ENCODE measurements at places on chromosomes 3 and 15. TPM values are rescaled to one million over a fixed set of nuclear protein-coding genes. Genes with fewer than 3 reads are reported as not detected.
A peak's percentile ranks its signal among the peaks of the same experiment; 100 is the strongest.

DNA sequence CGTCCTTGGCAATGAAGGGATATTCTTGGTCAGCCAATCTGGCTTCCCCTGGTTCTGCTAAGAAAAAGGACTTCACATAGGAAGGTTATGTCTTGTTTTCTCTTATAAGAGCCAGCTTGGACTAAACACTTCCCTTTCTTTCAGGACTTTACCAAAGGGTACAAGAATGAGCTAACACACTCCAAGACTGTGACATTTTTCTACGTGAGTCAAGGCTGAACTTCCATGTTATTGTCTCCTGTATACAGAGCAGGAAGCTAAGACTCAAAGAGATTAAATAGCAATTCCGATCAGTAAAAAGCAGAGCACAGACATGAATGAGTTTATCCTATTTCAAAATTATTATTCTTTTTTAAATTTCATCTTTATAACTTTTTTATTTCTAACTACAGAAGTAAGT, 63.3 kb upstream of the STT3B start:
- peak; percentile 57 for ATAC-seq

GRCh38 chr3:58609990-58610389, 32.8 kb upstream of the FAM107A start:
- ATAC-seq = no peak

- no peak for ATAC-seq
Measured at GRCh38 chr3:52122491-52122890, 31.7 kb downstream of the POC1A start.

- ATAC-seq = no peak
Measured at GRCh38 chr3:95351158-95351557, 1288.3 kb downstream of the NSUN3 start.

GRCh38 chr3:179451265-179452175, at the start of gene GNB4:
Gene GNB4, minus strand, starts transcription at chr3:179451470. Its CDS starts 25,270 bp downstream, at chr3:179426200.
- peak; percentile 96 for ATAC-seq

DNA sequence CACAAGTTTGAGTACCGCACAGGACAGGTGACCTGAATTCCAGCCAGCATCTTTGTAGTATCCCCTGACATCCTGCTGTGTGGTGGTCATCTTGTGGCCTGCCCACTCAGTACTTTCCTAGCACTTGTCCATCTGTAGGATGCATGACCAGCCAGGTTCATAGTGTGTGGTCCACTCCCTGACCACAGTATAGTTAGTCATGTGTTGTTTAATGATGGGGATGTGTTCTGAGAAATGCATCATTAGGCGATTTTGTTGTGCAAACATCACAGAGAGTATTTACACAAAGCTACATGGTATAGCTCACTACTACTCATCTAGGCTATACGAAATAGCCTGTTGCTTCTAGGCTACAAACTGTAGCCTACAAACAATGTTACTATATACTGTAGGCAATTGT, 16.9 kb upstream of the RBPMS2 start:
- ATAC-seq = no peak

- no peak for ATAC-seq
Measured at GRCh38 chr3:9180764-9181117, 68.7 kb downstream of the SRGAP3 start.

- no peak for ATAC-seq
Measured at GRCh38 chr3:49110780-49111179, 6.2 kb upstream of the QARS1 start.

GRCh38 chr3:18657858-18658820, 233.0 kb upstream of the SATB1 start:
- ATAC-seq = peak; percentile 92

- no peak for ATAC-seq
Measured at GRCh38 chr3:151775314-151776258, 38.3 kb upstream of the AADAC start.

DNA sequence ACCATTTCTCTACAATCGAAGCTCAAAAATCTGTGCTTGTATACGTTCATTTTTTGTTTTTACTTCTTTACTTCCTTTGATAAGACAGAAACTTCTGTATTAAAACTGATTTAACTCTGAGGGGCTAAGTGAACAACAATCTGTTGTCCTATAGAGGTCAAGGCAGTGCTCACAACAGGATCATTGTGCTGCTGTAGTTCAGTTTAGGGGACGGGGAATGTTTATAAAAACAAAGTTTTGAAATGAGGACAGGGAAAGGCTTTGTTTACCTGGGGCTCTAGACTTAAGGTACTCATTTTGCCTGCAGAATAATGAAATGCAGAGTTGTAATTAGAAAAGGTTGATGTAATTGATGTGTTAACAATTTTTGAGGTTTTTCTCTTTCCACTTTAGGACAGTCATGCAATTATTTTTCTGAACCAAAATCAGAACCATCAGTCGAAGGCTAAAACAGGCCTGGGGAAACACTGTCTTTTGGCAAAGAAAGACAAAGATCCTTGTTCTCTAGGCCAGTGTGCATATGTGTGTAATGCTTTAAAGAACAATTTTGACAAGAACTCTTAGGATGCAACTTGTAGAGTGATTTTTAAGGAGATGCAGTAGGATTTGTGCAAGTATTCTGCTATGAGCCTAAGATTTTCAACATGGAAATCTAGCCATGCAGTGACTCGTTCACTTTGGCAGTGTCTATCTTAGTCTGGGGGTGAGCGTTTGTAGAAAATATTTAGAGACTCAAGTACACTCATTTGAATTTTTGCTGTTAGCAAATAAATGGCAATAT, 165.2 kb downstream of the PGPEP1L start:
- ATAC-seq = no peak

DNA sequence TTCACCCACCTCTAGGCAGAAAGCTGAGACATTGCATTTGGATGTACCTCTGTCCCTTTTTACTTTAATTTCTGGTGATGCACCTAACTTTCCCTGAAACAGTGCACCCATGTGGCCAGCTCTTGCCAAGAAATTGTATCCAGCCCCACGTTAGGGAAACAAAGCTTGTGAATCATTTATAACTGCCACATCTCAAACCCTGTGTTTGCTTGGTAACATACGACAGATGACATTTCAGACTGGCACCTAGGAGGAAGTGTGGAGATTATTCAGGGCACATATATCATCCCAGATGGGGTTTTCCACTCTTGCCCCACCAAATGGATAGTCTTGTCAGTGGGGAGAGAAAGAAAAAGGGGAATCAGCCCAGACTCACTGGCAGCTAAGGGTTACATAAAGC, 2.1 kb downstream of the CYB561D2 start:
- no peak for ATAC-seq

DNA sequence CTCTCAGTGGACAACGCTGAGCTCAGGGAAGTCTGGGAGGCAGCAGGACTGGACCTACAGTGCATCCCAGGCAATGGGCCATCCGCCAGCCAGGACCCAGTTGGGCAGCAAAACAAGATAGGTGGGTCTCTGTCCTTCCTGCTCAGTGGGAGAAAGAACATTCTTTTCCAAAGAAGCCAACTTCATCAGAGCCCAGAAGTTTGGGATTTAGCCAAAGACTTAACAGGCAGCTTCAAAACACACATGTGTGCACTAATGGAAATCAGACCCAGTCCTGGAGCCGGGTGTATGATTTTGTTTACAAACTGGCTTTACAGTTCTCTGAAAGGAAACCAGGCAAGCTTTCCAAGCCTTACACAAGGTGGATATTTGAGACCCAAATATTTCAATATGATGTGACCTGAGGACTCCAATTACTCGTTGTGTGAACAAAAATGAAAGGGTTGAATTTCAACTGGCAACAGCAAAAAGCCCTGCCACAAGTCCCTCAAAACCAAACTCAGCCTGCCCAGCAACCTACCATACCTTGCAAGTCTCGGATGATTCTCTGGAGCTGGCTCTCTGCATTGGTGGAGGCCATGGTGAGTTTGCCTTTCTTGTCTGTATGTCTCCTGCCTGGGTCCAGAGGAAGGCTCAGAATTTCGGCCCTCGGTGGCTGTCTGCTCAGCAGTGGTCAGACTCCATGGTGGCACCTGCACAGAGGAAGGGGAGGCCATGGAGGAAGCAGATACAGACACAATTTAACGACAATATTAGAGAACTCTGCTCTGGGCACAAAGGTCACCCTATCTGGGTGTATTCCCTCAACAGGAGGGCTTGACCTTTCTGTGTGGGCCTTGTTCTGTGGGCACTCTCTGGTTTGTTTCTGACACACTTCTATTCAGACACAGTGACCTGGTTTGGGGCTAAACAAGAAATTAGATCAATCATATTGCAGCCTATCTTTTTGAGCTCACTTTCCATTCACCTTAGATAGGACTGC, 11.0 kb downstream of the FYCO1 start:
- no peak for ATAC-seq

GRCh38 chr15:60297047-60297446, 100.7 kb downstream of the ANXA2 start:
- ATAC-seq = peak; percentile 25

- no peak for ATAC-seq
Measured at GRCh38 chr3:185843126-185843525, 18.3 kb upstream of the IGF2BP2 start.

GRCh38 chr15:81882504-81882903, 163.3 kb downstream of the MEX3B start:
- no peak for ATAC-seq

DNA sequence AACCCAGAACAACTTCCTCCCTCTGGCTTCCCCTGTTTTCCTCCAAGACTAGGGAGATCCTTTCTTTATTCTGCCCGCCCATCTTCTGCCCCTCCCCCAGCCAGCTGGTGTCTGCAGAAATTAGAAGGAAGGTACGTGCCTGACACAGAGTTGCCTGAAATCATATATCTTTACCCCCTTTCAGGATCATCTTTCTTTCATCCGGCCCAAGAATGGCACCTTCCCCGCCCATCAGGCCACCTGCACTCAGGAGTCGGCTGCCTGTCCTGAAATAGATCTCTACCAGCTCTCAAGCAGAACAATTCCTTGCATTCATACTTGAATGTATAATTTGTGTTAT, 133.7 kb downstream of the VGLL4 start:
- no peak for ATAC-seq

DNA sequence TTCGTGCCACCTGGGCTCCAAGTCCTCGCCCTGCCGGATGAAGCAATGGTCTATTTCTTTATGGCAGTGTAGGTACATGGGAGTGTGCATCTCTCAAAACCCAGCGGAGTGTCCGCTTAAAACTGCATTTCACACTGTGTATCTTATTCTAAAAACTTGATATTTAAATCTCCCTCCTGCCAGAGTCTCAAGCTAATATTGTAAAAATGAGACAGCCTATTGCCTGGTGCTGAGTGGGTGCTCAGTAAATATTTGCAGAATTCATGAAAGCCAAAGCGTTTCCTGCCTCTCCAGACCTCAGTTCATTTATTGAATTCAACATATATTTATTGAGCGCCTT, 330 bp upstream of the TBC1D2B start:
- ATAC-seq = peak; percentile 18

DNA sequence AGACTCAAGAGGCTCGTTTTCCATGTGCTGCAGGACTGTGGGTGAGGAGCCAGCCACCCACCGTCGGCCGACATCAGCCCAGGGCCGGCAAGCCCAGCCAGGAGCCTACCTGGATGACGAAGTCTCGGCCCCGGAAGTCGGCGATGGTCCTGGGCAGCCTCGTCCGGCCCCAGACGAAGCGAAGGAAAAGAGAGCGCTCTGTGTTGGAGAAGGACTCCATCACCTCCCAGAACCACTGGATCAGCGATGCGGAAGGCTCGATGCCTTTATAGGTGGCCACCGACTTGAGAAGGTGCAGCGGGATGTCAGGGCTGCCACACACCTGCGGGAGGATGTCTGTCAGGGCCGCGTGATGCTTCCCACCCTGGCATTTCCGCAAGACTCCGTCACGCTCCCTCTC, 13.8 kb upstream of the OCA2 start:
- ATAC-seq = no peak

GRCh38 chr3:123104550-123104949, 37.7 kb downstream of the PDIA5 start:
- peak; percentile 83 for ATAC-seq

GRCh38 chr3:46114323-46114988, 87.2 kb upstream of the XCR1 start:
- ATAC-seq = peak; percentile 31

GRCh38 chr3:21392526-21392925, 358.5 kb downstream of the ZNF385D start:
- ATAC-seq = no peak

GRCh38 chr3:112640930-112641801, at the start of gene CCDC80:
Gene CCDC80, minus strand, starts transcription at chr3:112641143. Its CDS starts 1,238 bp downstream, at chr3:112639905.
- ATAC-seq = peak; percentile 65

- ATAC-seq = no peak
Measured at GRCh38 chr3:78880603-78881461, 887.0 kb downstream of the ROBO1 start.

Gene ZNF148
- 21.2 TPM for total RNA-seq

Gene PXYLP1
- total RNA-seq = 1.5 TPM

Gene CAND2
- 1.1 TPM for total RNA-seq

Gene AP3B2
- total RNA-seq = 0.88 TPM

Gene CLDN18
- not detected for total RNA-seq

Gene TUSC7
- total RNA-seq = not detected

Gene C2CD4A
- 0.44 TPM for total RNA-seq

Gene LINGO1
- total RNA-seq = 0.32 TPM

Gene COL8A1
- total RNA-seq = 2.2 TPM

Gene NR2F2
- 6.9 TPM for total RNA-seq

Gene CA12
- 138 TPM for total RNA-seq

Gene SERINC4
- 0.36 TPM for total RNA-seq

Measured in esophagus mucosa (tissue), 1 donor.